ENCODE measurements at places on chromosomes 13 and 19.
A peak's percentile ranks its signal among the peaks of the same experiment; 100 is the strongest.

DNA sequence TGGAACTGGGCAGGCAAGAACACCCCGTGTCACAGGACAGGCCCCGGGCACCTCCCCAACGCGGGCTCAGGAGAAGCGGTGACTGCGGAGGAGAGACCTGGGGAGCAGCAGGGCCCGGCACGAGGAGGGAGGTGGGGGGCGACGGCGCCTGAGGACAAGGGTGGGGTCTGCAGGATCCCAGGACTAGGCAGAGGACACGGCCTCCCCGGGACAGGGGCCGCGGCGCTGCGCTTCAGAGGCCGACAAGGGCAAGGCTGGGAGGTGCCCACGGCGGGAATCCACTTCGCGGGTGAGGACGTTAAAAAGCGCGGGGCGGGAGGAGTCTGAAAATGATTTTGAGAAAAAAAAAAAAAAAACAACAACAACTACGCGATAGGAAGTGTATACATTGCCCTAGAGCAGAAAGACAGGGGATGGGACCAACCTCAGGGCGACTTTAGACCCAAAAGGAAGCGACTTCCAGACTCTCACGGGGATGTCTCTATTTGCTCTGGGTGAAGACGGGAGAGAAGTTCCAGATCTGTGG is 44.9 kb downstream of the ZNF611 start:
- DNase-seq, result peak; percentile 37

- no peak for DNase-seq
Measured at GRCh38 chr13:106474912-106475311, 60.5 kb downstream of the EFNB2 start.

- DNase-seq, result no peak
Measured at GRCh38 chr19:5595129-5595528, 27.4 kb upstream of the TINCR start.

GRCh38 chr19:48496959-48497727 is 14.5 kb downstream of the LMTK3 start:
- DNase-seq, result no peak

GRCh38 chr19:31351056-31351854 is 2.0 kb upstream of the TSHZ3 start:
- DNase-seq, result peak; percentile 34

- no peak for DNase-seq
Measured at GRCh38 chr19:42250183-42250665, 4.7 kb downstream of the ERF start.

DNA sequence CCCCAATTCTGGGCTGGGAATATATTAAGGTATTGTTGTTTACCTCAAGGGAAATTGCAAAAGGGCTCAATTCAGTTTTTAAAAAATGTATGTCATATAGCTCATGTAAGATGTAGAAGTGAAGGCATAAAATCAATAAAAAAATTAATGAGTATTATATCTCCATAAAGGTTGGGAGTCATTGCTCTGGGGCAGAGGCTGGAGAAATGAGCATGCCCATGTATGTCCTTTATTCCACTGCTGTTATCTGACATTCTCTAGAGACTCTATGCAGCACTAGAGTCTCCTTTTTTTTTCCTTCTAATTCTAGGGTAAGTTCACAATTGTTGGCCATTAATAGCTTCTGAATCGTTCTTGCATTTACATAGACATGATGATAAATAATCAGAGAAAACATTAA is 394.8 kb downstream of the KLF12 start:
- no peak for DNase-seq

GRCh38 chr13:106874323-106874722 is 306.4 kb upstream of the ARGLU1 start:
- DNase-seq, result no peak

DNA sequence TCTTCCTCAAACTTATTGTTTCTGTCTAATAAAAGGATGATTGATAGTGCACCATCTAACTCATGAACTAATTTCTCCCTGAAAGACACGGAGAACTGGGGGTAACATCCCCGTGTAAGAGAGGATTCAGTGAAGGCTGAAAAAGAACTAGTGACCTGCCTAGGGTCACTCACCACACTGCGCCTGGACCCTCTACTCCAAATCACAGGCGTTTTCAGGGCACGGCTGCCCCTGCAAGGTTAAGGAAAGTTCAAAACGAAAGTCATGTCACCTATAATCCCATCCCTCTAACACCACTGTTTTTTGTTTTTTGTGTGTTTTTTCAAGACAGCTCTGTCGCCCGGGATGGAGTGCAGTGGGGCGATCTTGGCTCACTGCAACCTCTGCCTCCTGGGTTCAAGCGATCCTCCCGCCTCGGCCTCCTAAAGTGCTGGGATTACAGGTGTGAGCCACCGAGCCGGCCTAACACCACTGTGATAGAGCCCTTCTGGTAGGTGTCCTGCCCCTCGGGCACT is 8.7 kb downstream of the URAD start:
- no peak for DNase-seq

GRCh38 chr13:72462166-72462565 is 265.3 kb downstream of the MZT1 start:
- no peak for DNase-seq

GRCh38 chr13:110916301-110917142 is 1.7 kb upstream of the ANKRD10 start:
- DNase-seq, result no peak

Measured in endothelial cell (in vitro differentiated cells).